Stimulated activated memory B cell treated with anti-CD40 and anti-IgM and Interleukin-4, amounts not matched to agents 10 μg/mL and 1 μg/mL and 100 μg/mL, for 72 hours (primary cell): ENCODE measurements at places on chromosomes 12 and 14.

- H3K27ac ChIP-seq, result no peak overlapping the region
- no peak overlapping the region for H3K4me3 ChIP-seq
- H3K4me1 ChIP-seq, result no peaks in the 10 kb centered on the region
- no peaks in the 10 kb centered on the region for H3K36me3 ChIP-seq
- ATAC-seq, result no peak
Measured at GRCh38 chr12:42291680-42292079, 34.2 kb downstream of the ZCRB1 start.

GRCh38 chr12:49131894-49132461 is 783 bp upstream of the TUBA1B start:
- H3K4me1 ChIP-seq, result peaks cover 41% of the 10 kb centered on the region
- ATAC-seq, result no peak
- H3K4me3 ChIP-seq, result peak overlapping the region; percentile 99
- H3K36me3 ChIP-seq, result peaks cover 39% of the 10 kb centered on the region

GRCh38 chr12:96365604-96366380 is 34.4 kb downstream of the CDK17 start:
- no peaks in the 10 kb centered on the region for H3K27me3 ChIP-seq
- H3K27ac ChIP-seq, result no peak overlapping the region
- H3K4me3 ChIP-seq, result no peak overlapping the region

- ATAC-seq, result no peak
- no peak overlapping the region for H3K27ac ChIP-seq
- H3K36me3 ChIP-seq, result no peaks in the 10 kb centered on the region
- no peak overlapping the region for H3K4me3 ChIP-seq
- H3K27me3 ChIP-seq, result no peaks in the 10 kb centered on the region
Measured at GRCh38 chr14:38743966-38744584, 359.0 kb downstream of the SEC23A start.

- H3K4me3 ChIP-seq, result no peak overlapping the region
- H3K27ac ChIP-seq, result no peak overlapping the region
- peaks cover 16% of the 10 kb centered on the region for H3K36me3 ChIP-seq
Measured at GRCh38 chr14:88838015-88838414, 13.6 kb downstream of the TTC8 start.

- no peaks in the 10 kb centered on the region for H3K36me3 ChIP-seq
- H3K4me3 ChIP-seq, result no peak overlapping the region
- H3K27me3 ChIP-seq, result no peaks in the 10 kb centered on the region
- no peak overlapping the region for H3K27ac ChIP-seq
Measured at GRCh38 chr14:101589486-101590015, 28.3 kb downstream of the DIO3 start.

GRCh38 chr14:93107453-93107852 is 8.3 kb downstream of the ITPK1 start:
- H3K36me3 ChIP-seq, result no peaks in the 10 kb centered on the region
- ATAC-seq, result no peak
- H3K27ac ChIP-seq, result peak overlapping the region; percentile 71
- H3K4me1 ChIP-seq, result peaks cover 90% of the 10 kb centered on the region
- H3K4me3 ChIP-seq, result no peak overlapping the region

GRCh38 chr12:46556105-46556559 is 183.6 kb upstream of the SLC38A2 start:
- no peak overlapping the region for H3K4me3 ChIP-seq
- no peaks in the 10 kb centered on the region for H3K27me3 ChIP-seq
- no peak overlapping the region for H3K27ac ChIP-seq
- no peak for ATAC-seq

- ATAC-seq, result peak; percentile 50
- H3K27ac ChIP-seq, result peak within 1 kb of the TSS; percentile 34
- H3K36me3 ChIP-seq, result no peaks in the 10 kb centered on the region
- H3K4me3 ChIP-seq, result peak within 1 kb of the TSS; percentile 81
- peaks cover 24% of the 10 kb centered on the region for H3K4me1 ChIP-seq
Measured at GRCh38 chr12:44875954-44876543, at the start of gene NELL2. TSS of gene NELL2 (minus strand) at chr12:44876315. CDS start at chr12:44875869, 446 bp downstream.

GRCh38 chr12:15364221-15365160 is 42.2 kb downstream of the PTPRO start:
- peaks cover 10% of the 10 kb centered on the region for H3K27me3 ChIP-seq
- no peak overlapping the region for H3K27ac ChIP-seq
- H3K4me3 ChIP-seq, result no peak overlapping the region
- H3K36me3 ChIP-seq, result no peaks in the 10 kb centered on the region
- ATAC-seq, result no peak

- peaks cover 17% of the 10 kb centered on the region for H3K4me1 ChIP-seq
- no peak overlapping the region for H3K27ac ChIP-seq
- H3K36me3 ChIP-seq, result no peaks in the 10 kb centered on the region
- H3K4me3 ChIP-seq, result no peak overlapping the region
- ATAC-seq, result no peak
- H3K27me3 ChIP-seq, result peaks cover 13% of the 10 kb centered on the region
Measured at GRCh38 chr14:52845081-52845480, 53.7 kb upstream of the GNPNAT1 start.

DNA sequence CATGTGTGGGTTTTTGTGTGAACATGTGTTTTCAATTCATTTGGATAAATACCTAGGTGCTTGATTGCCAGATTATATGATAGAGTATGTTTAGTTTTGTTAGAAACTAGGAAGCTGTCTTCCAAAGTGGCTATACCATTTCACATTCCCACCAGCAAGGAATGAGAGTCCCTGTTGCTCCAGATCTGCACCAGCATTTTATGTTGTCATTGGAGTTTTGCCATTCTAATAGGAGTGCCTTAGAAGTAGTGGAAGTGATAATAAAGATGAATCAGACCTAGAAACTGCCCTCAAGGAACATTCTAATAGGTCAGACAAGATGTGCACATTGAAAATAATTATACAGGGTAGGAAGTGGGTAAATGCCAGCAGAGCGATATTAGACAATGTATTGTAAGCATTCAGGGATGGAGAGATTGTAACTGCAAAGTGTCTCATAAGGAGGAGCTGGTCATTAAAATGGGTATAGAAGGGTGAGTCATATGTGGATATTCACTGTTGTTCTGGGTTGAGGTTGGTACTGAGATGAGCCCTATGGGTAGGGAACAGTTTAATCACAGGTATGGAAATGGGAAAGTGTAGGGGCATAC is 71.4 kb downstream of the MNAT1 start:
- no peak overlapping the region for H3K4me3 ChIP-seq
- H3K4me1 ChIP-seq, result no peaks in the 10 kb centered on the region
- H3K27me3 ChIP-seq, result no peaks in the 10 kb centered on the region
- ATAC-seq, result no peak
- H3K27ac ChIP-seq, result no peak overlapping the region

DNA sequence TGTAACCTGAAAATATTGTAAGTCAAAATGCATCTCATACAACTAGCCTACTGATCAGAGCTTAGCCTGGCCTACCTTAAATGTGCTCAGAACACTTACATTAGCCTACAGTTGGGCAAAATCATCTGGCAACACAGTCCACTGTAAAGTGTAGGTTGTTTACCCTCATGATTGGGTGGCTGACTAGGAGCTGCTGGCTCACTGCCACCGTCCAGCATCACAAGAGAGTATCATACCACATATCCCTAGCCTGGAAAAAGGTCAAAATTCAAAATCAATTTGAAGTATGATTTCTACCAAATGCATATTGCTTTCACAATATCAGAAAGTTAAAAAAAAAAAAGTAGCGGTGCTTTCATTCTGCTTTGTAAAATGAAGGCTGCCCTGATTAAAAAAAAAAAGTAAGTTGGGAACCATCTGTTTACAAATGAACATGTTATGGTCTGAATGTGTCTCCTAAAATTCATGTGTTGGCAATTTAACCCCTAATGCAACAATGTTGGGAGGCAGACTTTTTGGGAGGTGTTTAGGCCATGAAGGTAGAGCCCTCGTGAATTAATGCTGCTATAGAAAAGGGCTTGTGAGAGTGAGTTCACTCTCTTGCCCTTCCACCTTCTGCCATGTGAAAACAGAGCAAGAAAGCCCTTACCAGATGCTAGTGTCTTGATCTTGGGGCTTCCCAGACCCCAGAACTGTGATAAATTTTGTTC is 211.8 kb downstream of the PPM1H start:
- no peaks in the 10 kb centered on the region for H3K36me3 ChIP-seq
- no peak overlapping the region for H3K4me3 ChIP-seq
- H3K27ac ChIP-seq, result no peak overlapping the region

- H3K4me1 ChIP-seq, result no peaks in the 10 kb centered on the region
- no peak overlapping the region for H3K27ac ChIP-seq
- no peaks in the 10 kb centered on the region for H3K36me3 ChIP-seq
- no peak for ATAC-seq
- no peak overlapping the region for H3K4me3 ChIP-seq
Measured at GRCh38 chr12:93657071-93657470, 20.1 kb upstream of the CRADD start.

DNA sequence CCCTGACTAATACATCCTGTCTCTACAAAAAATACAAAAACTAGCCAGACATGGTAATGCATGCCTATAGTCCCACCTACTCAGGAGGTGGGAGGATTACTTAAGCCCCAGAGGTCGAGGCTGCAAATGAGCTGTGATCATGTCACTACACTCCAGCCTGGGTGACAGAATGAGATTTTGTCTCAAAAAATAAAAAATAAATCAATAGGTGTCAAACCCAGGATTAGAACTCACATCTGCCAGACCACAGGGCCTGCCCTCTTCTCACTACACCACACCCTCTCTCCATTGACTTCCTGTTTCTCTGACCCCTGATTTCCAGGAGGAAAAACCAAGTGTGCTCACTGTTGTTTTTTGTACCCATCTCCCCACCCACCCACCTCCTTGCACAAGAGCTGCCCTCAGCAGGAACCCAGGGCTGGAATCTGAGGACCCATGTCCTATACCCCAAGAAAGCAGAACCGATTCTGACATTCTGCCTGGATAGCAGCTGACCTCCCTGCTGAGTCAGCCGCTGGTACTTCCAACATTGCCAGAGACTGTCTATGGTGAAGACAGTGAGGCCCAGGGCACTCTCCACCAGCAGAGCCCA is 6.2 kb downstream of the CMKLR1 start:
- peaks cover 11% of the 10 kb centered on the region for H3K27me3 ChIP-seq
- peaks cover 7% of the 10 kb centered on the region for H3K4me1 ChIP-seq
- H3K4me3 ChIP-seq, result no peak overlapping the region
- ATAC-seq, result peak; percentile 31
- no peaks in the 10 kb centered on the region for H3K36me3 ChIP-seq

- ATAC-seq, result no peak
- no peak overlapping the region for H3K4me3 ChIP-seq
- no peaks in the 10 kb centered on the region for H3K27me3 ChIP-seq
- no peaks in the 10 kb centered on the region for H3K36me3 ChIP-seq
Measured at GRCh38 chr12:89064780-89065179, 287.5 kb downstream of the DUSP6 start.

DNA sequence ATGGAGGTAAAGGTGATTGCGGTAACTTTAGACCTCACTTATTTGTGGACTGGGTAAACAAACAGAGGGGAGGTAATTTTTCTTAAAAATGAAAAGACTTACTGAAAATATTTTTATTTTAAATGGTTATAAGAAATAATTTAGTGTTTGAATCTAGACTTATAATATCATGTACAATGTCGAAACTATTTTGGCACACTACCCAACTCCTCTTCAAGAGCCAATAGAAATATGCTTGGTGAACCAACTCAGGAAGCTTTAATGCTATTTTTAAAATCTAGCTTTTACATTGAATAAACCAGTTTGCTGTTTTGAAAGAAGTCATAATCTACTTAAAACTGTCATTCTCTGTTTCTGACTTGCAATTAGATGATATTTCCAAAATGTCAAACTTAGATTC is 175.8 kb upstream of the NPAS3 start:
- no peak for ATAC-seq
- H3K36me3 ChIP-seq, result no peaks in the 10 kb centered on the region
- no peak overlapping the region for H3K4me3 ChIP-seq
- H3K4me1 ChIP-seq, result no peaks in the 10 kb centered on the region
- no peak overlapping the region for H3K27ac ChIP-seq

DNA sequence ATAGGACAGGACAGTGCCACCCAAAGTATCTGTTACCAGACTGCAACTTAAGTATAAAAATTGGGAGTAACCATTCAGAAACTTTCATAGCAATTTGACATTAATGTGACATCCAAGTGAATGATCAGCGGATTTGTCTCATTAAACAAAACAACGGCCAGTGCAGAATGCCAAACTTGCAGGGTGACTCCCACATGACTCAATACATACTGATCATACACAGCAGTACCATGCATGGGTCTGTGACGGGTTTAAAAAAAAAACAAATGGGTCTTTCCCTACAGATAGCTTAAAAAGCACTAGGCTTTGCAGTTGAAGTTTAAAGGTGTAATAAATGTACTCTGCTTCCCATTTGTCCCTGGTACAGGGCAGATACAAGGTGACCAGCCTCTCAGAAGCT is 116.6 kb downstream of the SLC35F4 start:
- H3K4me3 ChIP-seq, result no peak overlapping the region
- no peak overlapping the region for H3K27ac ChIP-seq
- ATAC-seq, result peak; percentile 27
- no peaks in the 10 kb centered on the region for H3K4me1 ChIP-seq
- H3K36me3 ChIP-seq, result no peaks in the 10 kb centered on the region

DNA sequence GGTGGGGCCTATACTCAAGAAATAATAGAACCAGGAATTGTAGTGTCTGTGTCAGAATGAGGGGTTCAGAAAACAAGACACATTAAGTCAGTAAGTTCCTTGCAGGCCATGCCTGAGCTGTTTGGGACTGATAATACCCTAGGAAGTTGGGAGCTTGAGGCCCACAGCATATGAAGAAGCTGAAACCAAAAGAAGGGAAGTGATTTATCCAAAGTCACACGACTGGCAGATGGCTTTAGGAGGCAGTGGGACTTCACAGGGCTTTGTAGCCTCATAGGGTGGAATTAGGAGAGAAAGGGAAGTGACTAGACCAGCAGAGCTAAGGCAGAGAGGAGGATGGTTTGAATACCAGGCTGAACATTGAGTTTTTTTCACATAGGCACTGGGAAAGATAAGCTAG is 56.6 kb upstream of the SRSF5 start:
- no peak for ATAC-seq
- peaks cover 41% of the 10 kb centered on the region for H3K4me1 ChIP-seq
- no peak overlapping the region for H3K4me3 ChIP-seq

GRCh38 chr14:106846218-106846617 is 1319.8 kb downstream of the TMEM121 start:
- no peaks in the 10 kb centered on the region for H3K36me3 ChIP-seq
- no peak for ATAC-seq
- no peaks in the 10 kb centered on the region for H3K27me3 ChIP-seq
- peaks cover 69% of the 10 kb centered on the region for H3K4me1 ChIP-seq
- peak overlapping the region; percentile 100 for H3K27ac ChIP-seq
- peak overlapping the region; percentile 98 for H3K4me3 ChIP-seq

GRCh38 chr12:3134526-3135135 is 57.5 kb downstream of the TSPAN9 start:
- no peaks in the 10 kb centered on the region for H3K36me3 ChIP-seq
- H3K4me1 ChIP-seq, result peaks cover 14% of the 10 kb centered on the region
- H3K27me3 ChIP-seq, result peaks cover 85% of the 10 kb centered on the region
- no peak overlapping the region for H3K27ac ChIP-seq
- ATAC-seq, result no peak
- no peak overlapping the region for H3K4me3 ChIP-seq

- peaks cover 69% of the 10 kb centered on the region for H3K4me1 ChIP-seq
- peaks cover 51% of the 10 kb centered on the region for H3K36me3 ChIP-seq
- no peak overlapping the region for H3K4me3 ChIP-seq
- no peak for ATAC-seq
- H3K27ac ChIP-seq, result no peak overlapping the region
Measured at GRCh38 chr12:76784600-76785051, 20.7 kb downstream of the ZDHHC17 start.
